ENCODE measurements at places on chromosomes 4 and X.

DNA sequence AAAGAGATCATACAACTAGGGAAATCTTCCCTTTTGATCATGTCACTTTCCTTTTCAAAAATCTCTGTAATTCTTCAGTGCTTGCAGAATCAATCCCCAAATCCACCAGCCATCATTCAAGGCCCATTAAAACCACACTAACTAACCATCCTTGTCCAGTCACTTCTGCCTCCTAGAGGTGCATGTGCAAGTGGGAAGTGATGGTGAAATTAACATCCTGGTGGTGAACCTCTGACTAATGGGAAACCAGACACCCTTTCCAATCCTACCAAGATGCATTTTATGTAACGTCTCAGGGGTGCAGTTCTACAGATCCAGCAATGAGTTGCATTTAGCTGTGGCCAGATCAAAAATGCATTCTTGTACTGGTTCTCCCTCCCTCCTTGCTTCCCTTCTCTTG is 341.8 kb downstream of the RAPGEF2 start:
- DNase-seq, result no peak

DNA sequence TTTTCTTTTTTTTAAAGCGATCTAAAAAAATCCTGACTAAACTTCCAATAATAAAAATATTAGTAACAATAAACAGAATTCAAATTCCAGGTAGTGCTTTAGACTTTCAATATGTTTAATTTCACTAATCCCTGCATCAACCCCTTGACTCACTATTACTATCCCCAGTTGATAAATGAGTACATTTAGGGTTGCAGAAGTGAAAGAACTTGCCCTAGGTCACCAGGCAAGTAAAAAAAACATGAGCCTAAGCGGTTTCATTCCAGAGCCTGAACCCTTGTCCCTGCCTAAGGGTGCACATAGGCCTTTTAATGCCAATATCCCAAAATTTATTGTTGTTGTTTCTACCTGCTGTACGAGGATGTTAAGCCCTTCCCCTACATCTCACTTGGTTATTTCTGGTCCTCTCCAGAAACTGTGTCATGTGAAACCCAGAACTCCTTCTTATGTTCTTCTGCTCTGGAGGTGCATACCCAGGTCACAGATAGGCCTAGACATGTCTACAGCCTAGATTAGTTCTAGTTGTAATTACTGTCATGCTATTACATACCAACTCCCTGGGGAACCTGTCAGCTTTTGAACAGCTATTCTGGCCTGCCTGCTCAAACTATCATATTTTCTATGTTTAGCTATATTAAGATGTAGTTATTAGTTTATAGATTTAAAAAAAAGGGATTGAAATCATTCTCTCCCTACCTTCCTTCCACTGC is 244.5 kb upstream of the PITX2 start:
- DNase-seq, result no peak

- DNase-seq, result no peak
These were observed 81.7 kb downstream of the FREM3 start for GRCh38 chr4:143618811-143619210.

DNA sequence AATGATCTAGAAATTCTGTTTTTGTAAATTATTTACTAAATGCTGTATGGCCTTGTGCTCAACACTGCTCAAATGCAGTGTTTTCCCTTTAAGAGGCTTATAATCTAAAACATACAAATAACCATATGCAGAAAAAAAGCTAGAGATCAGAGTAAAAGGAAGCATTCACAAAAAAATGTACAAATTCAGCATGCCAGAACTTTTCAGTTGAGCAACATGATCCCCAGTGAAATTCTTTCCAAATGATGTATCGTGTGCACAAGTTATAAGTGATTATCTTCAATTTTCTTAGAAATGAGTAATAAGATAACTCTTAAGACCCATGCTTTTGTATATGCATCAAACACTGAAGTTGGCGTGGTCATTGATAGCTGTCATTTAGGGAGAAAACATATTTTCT is 5.0 kb downstream of the GPC3 start:
- no peak for DNase-seq

GRCh38 chr4:139167774-139168444 is 9.1 kb downstream of the ELF2 start:
- no peak for DNase-seq

- DNase-seq, result no peak
These were observed 575 bp downstream of the SLC25A6 start for GRCh38 chrX:1391370-1391706.

DNA sequence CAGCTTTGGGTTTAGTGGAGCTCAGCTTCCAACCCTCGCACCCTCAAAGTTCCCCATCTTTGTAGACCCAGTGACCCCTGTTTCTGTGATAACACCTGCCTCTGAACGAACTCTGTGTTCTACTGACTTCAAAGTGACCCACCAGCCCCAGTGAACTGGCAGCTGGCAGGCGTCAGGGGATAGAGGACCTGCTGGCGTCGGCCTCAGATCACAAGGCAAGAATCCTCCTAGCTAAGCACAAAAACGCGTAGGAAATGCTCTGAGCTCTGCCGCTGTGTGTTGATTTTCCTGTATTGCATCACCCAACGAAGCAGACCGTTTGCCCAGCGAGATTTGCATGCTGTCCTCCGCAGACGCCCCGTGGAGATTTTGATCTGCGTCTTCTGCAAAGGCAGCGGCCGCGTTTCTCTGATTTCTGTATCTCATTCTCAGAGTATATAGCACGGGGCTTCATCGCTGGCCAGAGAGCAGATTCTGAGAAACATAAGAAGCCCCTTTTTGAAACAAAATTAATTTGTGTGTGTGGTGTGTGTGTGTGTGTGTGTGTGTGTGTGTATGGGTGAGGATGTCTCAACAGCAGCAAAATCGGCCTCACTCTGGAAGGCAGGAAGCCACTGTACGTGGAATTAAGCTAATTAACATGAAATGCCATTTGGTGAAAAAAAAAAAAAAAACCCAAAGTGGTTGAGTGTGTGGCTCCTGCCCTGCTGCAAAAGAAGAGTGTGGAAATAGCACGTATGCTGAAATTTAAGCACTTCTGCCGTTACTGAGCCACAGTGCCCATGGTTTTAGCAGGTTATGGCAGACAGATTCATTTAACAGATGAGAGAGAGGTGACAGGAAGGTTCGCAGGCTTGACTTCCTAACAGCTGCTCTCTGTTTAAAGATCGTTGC is 29.2 kb upstream of the ASMTL start:
- DNase-seq, result peak; percentile 60

- no peak for DNase-seq
These were observed 43.8 kb downstream of the NELFA start for GRCh38 chr4:1964971-1965370.

DNA sequence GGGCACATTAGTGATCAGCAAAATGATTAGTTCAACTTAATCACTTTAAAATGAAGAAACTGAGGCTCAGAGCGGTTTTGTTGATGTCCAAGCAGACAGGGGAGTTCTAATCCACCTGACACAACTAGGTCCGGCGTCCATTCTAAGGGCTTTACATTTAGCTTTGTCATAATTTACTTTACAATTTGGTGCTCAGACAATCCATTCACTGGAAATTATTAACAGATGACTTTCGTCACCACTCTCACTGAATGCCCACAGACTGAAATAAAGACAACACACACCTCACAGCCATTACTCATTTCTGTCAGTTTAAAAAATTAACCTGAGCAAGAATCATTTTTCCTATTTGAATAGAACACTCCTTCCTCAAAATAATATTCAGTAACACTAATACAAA is 10.8 kb downstream of the NR3C2 start:
- no peak for DNase-seq

GRCh38 chr4:76767983-76768382 is 130.0 kb downstream of the SOWAHB start:
- DNase-seq, result no peak

- no peak for DNase-seq
These were observed 31.0 kb downstream of the MTHFD2L start for GRCh38 chr4:74188912-74189311.

- DNase-seq, result no peak
These were observed at the start of gene NPNT for GRCh38 chr4:105894660-105895582. Gene NPNT (plus strand): TSS chr4:105895471. CDS start chr4:105895653, 182 bp downstream.

DNA sequence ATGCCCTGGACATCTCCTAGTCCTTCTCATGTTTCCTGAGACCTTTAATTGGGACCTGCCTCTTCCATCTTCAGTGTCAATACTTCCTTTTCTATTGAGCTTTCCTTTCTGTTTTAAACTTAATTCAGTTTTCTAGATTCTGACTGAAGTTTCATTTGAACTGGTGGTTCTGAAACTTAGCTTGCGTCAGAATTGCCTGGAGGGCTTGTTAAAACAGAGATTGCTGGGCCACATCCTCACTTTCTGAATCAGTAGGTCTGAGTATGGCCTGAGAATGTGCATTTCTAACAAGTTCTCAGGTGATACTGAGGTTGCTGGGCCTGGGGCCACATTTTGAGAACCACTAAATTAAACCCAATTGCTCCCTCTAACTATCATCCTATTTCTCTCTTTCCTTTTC is 152.1 kb upstream of the DGKK start:
- no peak for DNase-seq

DNA sequence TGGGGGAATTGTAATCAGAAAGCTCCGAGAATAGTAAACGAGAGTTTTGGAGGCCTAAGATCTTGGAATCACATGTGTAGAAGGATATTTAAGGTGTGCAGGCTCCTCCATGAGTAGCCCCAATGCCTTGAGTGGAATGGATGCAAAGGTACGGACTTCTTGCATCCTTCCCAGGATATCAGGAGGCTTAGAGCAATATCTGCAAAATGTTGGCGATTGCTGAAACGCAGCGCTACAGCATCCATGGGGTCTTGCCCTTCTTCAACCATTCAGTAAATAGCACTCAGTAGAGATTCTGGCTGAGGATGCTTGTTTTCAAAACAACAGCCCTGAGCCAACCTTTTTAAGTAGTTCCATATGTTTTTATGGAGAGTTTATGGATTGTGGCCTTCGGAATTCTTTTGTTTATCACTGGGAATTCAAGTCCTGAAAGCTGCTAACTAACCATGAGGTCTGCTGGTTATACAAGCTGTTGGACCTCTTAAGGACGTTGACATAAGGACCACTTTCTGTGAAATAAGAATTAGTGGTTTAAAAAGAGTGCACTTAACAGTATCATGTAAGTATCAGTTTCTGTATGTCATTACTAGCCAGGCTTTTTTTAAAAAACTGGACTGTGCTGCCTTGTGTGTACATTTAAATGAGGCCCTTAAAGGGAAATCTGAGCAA is 228.8 kb upstream of the PGRMC2 start:
- DNase-seq, result no peak

DNA sequence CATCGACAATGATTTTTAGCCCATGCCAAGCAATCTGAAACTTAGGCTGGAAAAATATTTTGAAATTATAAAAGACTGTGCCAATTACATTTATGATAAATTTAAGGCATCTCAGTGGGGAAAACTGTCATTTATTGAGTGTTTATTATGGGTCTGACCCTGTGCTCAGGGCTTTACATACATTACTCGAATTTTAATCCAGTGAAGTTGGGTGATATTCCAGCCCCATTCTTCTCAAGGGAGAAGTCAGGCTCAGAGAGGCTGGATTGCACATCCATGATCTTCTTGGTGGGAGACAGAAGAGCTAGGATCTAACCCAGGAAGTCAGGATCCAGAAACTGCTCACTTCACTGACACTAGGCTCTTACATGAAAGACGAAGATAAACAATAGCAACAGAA is 260.8 kb downstream of the QDPR start:
- no peak for DNase-seq
